Right kidney (tissue), 9 donors: ENCODE measurements at places on chromosomes 6 and 20.

GRCh38 chr6:136992113-136992512 lies 52.7 kb downstream of the IL20RA start:
- DNase-seq: no peak

DNA sequence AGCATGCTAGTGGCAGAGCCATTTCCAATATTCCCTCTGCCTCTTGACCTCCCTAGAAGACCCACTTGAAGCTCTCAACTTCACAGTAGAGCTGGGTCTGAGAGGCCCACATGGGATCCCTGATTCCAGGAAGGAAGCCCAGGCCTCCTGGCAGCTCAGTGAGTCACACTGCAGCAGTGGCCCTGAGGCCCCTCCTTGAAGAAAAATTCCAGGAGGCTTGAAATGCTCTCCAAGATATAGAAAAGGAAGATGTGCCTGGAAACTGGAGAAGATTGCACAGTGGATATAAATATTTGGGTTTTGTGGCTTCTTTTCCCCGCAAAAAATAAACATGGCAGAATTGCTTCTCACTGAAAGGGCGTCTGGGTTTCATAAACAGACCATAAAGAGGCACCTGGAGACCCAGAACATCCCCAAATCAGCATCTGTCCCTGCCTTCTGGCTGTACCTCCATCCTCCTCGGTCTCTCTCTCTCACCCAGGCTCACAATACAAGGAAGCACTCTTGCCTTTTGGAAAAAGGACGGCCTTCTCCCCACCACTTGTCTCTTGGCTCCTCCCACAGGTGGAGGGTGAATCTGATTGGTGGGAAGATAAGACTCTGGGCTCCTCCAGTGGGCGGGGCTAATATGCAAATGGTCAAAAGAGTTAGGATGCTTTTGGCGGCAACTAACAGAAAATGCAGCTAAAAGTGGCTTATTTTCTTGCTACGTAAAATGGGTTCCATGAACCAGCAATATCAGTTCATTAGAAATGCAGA lies 200.0 kb upstream of the SULF2 start:
- no peak for DNase-seq

GRCh38 chr6:116616737-116617053 lies 416 bp downstream of the RSPH4A start:
- no peak for DNase-seq

DNA sequence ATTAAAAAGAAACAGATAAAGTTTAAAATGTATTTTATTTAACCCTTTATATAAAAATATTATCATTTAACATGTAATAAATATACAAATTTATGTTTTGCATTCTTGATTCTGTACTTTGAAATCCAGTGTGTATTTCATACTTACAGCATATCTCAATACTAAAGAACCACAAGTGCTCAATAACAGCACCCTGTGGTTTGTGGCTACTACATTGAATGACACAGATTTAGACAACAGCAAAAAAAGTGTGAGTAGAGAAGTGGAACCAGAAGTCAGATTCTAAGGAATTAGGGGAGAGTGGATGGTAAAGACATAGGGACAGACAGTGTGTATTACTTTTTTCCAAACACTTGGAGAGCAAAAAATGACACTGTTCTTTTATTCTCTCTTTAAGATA lies 524.5 kb downstream of the BMP2 start:
- no peak for DNase-seq

GRCh38 chr20:43752051-43752360 lies 25.2 kb upstream of the GTSF1L start:
- DNase-seq: no peak

DNA sequence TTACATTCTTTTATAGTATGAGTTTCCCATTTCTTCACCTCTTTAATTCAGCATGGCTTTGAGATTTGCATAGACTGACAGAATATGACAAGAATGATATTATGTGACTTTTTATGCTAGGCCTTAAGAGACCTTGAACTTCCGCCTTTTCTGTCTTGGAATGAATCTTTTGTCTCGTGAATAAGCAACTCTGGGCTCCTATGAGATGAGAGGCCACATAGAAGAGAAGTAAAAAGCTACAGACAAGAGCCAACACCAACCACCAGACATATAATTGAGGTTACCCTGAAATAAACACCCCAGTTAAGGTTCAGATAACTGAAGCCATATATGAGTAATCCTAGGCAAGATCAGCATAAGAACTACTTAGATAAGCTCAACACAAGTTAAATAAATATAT lies 600.8 kb downstream of the MEI4 start:
- DNase-seq: no peak

DNA sequence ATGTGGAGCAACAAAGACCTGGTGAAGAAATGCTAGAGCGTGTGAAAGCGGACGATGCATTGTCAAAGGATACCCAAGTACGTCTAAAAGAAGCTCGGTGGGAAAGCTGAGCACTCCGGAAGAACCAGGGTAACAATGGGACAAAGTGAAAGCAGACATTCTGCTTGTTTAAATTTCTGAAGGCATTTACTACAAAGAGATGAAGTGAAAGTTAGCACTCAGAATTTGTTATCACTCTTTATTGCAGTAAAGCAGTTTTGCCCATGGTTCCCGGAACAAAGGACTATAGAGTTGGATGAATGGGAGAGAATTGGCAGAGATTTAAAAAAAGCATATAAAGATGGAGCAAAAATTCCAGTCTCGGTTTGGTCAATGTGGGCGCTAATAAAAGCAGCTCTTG lies 12.8 kb upstream of the IRAK1BP1 start:
- DNase-seq: no peak

DNA sequence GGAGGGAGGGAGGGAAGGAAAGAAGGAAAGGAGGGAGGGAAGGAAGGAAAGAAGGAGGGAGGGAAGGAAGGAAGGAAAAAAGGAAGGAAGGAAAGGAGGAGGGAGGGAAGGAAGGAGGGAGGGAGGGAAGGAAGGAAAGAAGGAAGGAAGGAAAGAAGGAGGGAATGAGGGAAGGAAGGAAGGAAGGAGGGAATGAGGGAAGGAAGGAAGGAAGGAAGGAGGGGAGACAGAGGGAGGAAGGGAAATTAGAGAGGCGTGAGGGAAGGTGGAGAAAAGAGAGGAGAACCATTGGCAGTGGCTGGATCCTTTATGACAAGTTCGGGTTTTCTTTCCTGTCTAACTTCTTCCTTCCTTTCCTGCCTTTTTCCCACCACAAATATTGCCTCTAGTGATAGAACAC lies 22.3 kb upstream of the SUPT3H start:
- DNase-seq: no peak

- DNase-seq: no peak
Measured at GRCh38 chr6:107629548-107630129, 139.7 kb downstream of the SOBP start.

DNA sequence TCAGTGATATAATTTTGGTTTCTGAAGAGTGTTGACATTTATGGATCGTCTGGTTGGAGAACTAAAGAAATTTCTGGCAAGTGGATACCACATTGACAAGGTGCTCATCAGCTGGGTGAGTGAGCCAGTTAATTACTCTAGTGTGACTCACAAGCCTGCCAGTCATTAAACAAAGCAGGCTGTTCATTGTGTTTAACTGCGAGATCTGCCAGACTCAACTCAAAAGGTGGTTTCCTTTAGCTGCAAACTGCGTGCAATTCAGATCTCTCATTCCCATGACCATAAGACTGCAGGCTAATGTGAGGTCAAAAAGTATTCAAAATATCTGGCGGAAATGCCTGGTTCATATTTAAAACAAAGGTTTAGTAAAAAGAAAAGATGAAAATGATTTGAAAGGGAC lies 32.5 kb upstream of the IYD start:
- no peak for DNase-seq

DNA sequence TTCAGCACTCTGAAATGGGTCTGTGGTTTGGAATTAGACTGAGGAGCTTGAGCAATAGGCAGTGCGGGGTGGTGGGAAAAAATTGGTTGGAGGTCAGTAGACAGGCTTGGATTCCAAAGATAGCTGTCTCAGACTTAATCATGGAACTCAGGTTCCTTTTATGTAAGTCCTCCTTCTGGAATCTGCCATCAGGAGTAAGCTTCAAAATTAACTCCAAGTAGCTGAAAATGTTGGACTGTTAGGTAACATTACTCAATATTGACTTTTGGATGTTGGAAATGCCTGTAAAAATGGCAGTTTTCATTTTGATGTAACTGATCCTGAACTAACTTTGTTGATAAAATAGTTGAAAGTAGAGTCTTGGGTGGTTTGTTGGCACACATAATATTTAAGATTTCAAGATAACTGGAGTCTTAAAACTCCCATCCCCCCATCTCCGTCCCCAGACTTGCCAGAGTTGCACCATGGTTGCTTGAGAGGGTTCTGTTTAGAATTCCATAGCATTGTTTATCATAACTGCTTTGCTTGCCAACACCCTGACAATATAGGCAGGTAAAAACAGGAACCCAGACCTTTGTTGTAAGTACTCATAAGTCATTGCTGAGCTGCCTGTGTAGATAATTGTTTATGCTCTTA lies 83.0 kb downstream of the PHF20 start:
- no peak for DNase-seq
